Activated CD4-positive, alpha-beta T cell treated with anti-CD3 and anti-CD28 coated beads, Interleukin-2, Interleukin-6, amounts not matched to agents 100 ng/mL and 50 ng/mL, durations not matched to agents 16 hours and 8 hours (primary cell): ENCODE measurements at places on chromosomes 16 and 17.

GRCh38 chr16:17777408-17777863 is 306.7 kb upstream of the XYLT1 start:
- DNase-seq: no peak

DNA sequence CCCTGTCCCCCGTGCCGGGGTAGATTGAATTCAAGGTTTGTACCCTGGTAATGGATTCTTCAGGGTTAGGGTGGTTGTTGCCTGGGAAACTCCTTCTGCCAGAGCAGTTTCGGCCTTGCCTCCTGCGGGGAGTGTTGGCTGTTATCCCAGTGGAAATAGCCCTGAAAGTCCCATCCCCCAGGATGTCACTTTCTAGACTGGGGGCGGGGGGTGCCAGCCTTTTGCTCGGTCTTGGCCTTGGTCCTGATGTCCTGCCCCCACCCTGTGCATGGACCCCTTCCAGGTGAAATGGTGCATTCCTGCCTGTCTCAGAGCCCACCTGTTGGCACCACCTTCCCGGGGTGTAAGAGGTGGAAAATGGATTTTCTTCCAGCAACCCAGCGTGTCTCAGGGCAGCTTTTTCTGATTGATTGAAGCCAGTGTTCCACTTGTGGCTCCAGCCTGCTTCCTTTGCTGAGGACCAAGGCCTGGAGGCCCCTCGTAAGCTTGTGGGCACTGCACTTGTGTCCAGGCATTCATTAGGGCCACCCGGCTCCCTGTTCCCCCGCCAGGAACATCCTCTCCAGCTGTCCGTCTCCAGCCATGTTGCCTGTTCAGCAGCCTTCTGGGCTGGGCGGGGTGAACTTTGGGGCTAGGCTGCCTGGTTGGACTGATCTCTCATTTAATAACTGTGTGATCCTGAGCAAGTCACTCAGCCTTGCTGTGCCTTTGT is 25.6 kb downstream of the MGAT5B start:
- DNase-seq: no peak

DNA sequence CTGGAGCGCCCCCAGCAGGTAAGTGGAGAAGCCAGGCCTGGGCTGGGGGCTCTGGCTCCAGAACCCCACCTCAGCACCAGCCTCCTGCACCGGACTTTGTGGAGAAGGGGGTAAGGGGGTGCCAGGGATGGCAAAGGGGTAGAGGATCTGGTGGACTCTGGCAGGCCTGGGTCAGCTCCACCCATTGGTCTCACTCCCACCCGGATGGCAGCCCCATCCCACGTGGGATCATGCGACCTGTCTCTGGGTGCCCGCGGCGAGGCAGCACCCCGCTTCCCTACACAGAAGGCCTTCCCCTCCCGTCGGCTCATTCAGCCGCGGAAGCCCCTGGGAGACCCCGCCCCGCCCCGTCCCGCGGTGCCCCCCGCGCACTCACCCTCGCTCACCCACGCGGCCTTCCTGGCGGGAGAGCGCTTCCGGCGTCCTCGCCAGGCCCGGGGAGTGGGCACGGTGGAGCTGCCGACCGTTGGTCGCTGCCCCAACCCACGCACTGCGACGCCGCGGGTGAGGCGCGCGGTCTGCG is 498 bp upstream of the PLEKHG4 start:
- DNase-seq: peak; percentile 69

GRCh38 chr16:24670623-24671454 is 58.6 kb upstream of the TNRC6A start:
- DNase-seq: no peak

DNA sequence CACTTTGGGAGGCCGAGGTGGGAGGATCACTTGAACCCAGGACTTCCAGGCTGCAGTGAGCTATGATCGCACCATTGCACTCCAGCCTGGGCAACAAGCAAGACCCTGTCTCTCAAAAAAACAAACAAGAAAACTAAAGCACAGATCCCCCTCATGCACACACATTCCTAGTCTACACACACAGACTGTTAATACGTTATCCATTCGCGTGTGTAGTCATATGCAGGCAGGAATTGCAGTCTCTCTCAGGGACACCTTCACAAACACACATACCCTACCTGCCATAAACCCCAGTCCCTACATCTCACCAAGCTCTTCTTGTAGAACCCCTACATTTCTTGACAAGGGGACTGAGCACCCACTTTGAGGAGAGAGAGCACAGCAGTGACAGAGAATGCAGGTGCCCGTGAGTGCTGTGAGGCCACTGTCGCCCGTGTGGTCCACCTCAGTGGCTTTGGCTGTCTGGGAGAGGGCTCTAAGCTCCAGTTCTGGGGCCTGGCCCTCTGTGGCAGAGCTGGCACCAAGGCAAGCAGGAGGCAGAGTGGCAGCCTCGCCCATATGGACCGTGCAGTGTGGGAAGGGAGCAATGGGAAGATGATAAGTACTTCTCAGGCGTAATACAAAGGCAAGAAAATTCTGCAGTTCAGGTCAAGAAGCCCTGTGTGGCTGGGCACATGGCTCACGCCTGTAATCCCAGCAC is 59.0 kb upstream of the RPH3AL start:
- no peak for DNase-seq

GRCh38 chr17:78974635-78975591 is 4.8 kb downstream of the LGALS3BP start:
- peak; percentile 42 for DNase-seq

- peak; percentile 34 for DNase-seq
These were observed 1.3 kb downstream of the USP36 start for GRCh38 chr17:78839235-78839761.

GRCh38 chr16:88497561-88498462 is 44.7 kb downstream of the ZFPM1 start:
- DNase-seq: no peak

DNA sequence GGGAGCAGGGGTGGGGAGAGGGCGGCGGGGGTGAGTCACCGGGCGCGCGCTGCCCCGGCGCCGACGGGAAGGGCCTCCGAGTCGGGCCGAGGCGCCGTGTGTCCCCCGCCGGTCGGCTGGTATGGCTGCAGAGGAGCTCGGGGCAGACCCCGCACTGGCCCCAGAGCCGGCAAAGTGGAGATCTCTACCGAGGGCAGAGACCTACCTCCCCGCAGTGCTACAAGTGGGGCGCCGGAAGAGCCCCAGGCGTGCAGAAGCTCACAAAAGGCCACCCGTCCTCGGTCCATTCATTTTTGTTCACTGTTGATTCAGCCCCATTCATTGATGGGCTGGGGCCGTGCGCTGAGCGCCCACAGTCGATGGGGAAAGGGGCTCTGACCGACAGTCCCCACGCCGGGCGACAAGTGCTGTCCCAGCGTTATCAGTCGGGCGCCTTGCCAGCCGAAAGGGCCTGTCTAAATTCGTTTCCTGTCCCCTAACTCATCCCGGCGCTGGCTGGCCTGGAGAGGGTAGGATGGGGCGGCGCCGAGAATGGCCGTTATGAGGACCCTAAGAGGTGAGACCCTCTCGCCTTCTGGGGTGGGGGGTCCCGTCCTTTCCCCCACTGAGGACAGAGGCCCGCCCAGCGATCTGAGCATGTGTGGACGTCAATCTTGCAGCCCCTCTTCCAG is 709 bp upstream of the ENO3 start:
- DNase-seq: peak; percentile 47

GRCh38 chr17:39026980-39027451 is 59.8 kb upstream of the FBXO47 start:
- peak; percentile 4 for DNase-seq

- no peak for DNase-seq
These were observed 290.4 kb downstream of the HS3ST3A1 start for GRCh38 chr17:13311306-13311705.

- DNase-seq: no peak
These were observed 10.5 kb upstream of the NKD1 start for GRCh38 chr16:50537533-50538290.
